PC-9 (cell line): ENCODE measurements at places on chromosomes 13 and 19. TPM values are rescaled to one million over a fixed set of nuclear protein-coding genes. Genes with fewer than 3 reads are reported as not detected.

- peak; percentile 30 for DNase-seq
Observed at GRCh38 chr19:4909156-4909896, at the start of gene UHRF1. Gene UHRF1 (plus strand): TSS chr19:4909501. CDS start chr19:4910886, 1,385 bp downstream.

EDDM13 gene
- total RNA-seq = not detected in 2 replicates

OR4F17 gene
- total RNA-seq = not detected in 2 replicates

DNA sequence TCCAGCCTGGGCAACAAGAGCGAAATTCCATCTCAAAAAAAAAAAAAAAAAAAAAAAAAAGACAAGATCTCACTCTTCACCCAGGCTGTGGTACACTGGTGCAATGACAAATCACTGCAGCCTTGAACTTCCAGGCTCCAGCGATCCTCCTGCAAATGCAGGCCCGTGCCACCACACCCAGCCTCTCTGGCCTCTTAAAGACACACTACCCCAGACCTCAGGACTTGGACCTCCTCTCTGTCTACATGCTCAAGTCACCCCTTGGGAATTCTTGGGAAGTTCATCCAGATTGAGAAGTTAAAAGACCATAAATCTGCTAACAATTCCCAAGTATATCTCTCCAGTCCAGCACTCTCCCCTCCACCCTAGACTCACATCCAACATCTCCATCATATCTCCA lies 10.6 kb upstream of the HIPK4 start:
- no peak for DNase-seq

- DNase-seq = no peak
Observed at GRCh38 chr13:78680115-78680561, 21.2 kb upstream of the OBI1 start.

DNA sequence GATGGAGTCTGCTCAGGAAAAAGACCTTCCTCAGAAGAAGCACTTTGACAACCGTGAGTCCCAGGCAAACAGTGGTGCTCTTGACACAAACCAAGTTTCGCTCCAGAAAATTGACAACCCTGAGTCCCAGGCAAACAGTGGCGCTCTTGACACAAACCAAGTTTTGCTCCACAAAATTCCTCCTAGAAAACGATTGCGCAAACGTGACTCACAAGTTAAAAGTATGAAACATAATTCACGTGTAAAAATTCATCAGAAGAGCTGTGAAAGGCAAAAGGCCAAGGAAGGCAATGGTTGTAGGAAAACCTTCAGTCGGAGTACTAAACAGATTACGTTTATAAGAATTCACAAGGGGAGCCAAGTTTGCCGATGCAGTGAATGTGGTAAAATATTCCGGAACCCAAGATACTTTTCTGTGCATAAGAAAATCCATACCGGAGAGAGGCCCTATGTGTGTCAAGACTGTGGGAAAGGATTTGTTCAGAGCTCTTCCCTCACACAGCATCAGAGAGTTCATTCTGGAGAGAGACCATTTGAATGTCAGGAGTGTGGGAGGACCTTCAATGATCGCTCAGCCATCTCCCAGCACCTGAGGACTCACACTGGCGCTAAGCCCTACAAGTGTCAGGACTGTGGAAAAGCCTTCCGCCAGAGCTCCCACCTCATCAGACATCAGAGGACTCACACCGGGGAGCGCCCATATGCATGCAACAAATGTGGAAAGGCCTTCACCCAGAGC lies 16.2 kb upstream of the ZNF544 start:
- DNase-seq = no peak

DNA sequence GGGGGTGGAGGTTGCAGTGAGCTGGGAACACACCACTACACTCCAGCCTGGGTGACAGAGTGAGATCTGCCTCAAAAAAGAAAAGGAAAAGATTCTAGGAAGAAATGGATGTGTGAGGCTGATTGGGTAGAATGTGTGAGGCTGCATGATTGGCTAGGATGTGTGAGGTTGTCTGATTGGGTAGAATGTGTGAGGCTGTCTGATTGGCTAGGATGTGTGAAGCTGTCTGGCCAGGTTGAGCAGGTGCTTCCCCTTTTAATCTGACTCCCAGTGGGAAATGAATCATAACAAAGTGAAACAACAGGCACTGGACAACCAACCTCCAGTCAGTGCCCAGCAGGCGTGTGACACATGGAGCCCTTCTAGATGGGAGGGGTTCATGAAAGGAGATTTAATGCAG lies 14.7 kb downstream of the C13orf46 start:
- no peak for DNase-seq

GRCh38 chr13:46593398-46593797 lies 40.4 kb downstream of the LRCH1 start:
- DNase-seq = no peak
